Omental fat pad (tissue), 4 donors: ENCODE measurements at places on chromosomes 13 and 19.

DNA sequence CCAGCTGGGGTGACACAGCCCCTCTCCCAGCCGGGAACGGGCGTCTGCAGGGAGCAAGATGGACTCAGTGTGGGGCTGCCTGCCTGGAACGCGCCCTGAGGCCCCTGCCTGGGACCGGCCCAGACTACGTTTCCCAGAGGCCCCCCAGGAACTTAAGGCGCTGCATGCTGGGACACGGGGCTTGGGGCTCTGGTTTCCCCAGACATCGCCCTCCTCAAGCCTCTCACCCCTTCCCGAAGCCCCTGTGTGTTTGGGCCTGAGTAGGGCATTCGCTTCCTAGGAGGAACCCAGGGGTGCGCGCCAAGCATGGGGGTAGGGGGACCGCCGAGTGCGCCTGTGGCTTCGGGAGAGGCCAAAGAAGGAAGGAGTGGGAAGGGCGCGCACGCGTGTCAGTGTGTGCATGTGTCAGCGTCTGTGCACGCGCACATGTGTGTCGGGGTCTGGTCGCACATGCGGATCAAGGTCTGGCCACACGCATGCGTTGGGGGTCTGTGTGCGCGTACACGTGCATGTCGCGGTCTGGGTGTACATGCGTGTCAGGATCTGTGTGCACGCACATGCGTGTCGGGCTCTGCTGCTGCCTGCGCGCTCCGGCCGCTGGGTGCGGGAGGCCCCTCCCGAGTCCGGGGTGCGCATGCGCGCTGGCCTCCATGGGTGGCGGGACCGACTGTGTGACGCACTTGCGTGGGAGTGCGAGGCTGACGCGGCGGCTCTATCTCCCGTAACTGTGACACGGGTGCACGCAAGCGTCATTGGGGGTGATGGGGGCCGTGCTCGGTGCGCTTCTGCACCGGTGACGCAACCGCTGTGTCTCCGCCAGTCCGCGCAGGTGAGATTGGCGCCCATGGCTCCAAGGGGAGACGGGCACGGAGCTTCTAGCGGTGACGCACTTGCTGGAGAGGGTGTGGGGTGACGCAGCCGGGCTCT, 16.2 kb downstream of the ZNF331 start:
- DNase-seq: peak; percentile 74

DNA sequence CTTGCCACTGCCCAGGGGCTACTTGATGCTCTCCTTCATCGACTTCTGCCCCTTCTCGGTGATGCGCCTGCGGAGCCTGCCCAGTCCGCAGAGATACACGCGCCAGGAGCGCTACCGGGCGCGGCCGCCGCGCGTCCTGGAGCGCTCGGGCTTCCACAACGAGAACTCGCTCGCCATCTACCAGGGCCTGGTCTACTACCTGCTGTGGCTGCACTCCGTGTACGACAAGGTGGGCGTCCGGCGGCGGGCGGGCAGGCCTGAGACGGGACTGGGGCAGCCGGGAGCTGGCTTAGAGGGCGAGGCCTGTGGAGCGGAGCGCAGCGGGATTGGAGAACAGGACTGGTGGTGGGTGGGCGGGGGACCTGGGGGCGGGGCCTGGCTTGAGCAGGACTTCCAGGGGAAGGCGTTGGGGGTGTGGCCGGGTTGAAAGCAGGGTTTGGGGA, 12.7 kb upstream of the PSMD8 start:
- no peak for DNase-seq

DNA sequence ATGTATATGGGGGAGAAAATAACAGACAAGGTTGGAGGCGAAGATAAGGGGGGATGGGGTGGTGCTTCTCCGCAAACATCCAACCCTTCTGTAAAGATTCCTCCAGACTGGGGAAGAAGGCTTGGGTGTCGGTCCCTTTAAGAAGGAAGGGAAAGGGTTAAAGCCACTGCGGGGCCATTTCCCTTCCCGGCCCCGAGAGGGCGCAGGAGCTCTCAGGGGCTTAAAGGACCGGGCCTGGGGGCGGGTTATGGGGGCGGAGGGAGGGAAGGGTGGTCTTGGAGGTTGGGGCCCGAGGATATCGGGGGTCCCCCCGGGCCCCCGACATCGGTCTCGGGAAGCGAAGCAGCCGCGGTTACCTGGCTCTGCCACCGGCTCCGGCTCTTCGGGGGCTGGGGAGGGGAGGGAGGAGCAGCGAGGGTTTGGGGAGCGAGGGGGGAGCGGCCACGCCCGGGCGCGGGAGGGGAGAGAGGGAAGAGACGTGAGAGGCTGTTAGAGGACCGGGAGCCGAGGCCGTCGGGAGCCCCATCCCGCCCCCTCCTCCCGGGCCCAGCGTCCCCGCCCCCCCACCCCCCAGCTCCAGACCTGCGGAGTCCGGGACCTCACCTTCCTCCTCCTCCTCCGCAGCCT, 2.8 kb downstream of the TNNT1 start:
- DNase-seq: no peak

DNA sequence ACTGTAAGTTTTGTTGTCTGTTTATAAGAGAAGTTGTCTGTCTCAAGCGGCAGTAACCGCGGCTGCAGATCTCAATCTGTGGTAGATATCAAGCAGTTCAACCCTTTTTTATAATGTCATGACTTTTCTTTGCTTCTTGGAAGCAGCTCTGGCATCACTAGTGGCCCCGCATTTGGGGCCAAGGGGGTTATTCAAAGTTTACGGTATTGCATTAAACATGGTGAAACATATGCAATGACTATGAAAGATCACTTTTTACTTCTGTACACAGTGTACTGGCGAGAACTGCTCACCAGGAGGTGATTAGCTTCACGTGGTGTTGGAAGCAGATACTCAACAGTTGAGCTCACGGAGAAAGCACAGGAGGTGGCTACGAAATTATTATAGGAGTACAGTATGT, 4.6 kb upstream of the FFAR3 start:
- no peak for DNase-seq

GRCh38 chr13:93700115-93700514, 473.5 kb downstream of the GPC6 start:
- no peak for DNase-seq

DNA sequence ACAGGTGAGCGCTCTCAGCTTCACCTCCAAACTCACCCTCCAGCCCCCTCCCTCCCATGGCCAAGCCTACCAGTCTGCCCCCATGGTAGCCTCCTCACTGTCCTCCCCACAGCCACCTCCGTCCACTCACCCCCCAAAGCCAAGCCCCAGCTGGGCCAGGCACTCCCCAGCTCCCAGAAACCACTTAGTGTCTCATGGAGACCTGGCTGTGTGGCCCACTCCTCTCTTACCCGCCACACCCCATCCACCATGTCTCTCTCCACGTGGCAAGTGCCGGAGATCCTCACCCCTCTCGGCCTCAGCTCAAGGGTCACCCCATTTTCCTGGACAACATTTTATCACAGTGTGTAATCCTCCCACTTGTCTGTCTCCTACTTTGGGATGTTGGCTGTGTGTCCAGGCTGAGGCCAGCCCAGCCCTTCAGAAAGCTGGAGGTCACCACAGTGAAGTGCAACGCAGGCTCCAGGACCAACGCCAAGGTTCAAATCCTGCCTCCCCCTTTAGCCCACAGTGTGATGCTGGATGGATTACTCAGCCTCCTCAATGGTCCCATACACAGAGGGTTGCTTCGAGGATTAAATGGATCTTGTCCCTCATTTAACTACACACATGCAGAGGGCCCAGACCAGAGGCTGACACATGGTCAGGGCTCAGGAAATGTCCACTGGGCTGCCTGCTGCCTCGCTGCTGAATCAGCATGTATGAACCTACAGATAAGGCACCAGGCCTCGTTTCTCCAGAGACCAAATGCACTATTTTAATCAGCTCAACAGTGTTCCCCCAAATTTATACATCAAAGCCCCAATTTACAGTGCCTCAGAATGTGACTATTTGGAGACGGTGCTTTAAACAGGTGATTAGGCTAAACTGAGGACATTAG, 71.3 kb downstream of the CEBPG start:
- no peak for DNase-seq

GRCh38 chr13:29758531-29759114, 91.8 kb downstream of the UBL3 start:
- no peak for DNase-seq

DNA sequence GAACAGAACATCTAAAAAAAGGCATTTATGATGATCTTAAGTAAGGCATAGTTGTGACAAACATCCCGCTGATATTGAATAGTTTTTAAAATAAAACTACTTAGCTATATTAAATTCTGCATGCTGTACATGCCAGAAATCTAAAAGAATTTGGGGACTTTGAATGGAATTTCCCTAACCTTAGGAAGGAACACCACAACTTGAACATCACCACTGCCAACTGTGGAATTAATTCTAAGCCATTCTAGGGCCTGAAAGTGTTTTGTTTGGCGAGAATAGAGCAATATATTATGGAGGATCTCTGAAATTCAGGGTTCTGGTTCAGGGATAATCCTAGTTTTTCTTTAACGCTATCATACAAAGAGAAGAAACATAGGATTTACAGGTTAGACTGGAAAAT, 17.8 kb upstream of the LATS2 start:
- no peak for DNase-seq
